Activated T-cell treated with anti-CD3 and anti-CD28 coated beads for 48 hours (primary cell): ENCODE measurements at places on chromosomes 6 and 20.

DNA sequence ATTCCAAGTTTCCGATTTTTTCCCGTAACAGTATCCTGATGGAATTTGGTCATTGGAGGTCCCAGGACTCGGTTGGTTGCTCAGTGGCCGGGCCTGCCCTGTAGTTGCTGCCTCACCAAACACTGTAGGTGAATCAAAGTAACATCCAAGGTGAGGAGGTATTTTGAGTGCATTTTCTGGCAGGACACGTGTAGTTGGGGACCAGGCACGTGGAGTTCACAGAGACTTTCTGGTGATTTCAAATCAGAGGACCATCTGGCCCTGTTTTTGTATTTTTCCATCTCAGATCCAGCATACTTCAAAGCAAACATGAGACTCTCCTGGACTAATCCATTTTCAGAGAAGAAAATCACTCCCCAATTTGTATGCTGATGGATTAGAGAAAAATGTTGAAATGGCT lies 9.9 kb upstream of the DTD1 start:
- no peak for DNase-seq

DNA sequence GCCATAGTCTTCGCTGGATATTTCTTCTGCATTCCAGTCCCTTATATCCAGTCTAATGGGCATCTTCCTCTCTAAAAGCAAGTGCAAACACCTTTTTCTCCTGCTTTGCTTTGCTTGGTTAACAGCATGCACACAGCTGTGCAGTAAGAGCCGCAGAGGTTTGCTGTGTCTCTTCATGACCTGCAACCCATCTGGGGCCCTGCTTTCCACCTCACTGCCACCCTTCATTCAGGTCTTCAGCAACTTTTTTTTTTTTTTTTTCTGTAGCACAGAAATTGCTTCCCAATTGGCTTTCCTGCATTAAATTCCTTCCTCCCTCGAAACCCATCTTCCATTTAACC lies 14.4 kb downstream of the NEDD9 start:
- DNase-seq, result no peak

- DNase-seq, result no peak
Observed at GRCh38 chr20:12936524-12936923, 72.2 kb upstream of the SPTLC3 start.

DNA sequence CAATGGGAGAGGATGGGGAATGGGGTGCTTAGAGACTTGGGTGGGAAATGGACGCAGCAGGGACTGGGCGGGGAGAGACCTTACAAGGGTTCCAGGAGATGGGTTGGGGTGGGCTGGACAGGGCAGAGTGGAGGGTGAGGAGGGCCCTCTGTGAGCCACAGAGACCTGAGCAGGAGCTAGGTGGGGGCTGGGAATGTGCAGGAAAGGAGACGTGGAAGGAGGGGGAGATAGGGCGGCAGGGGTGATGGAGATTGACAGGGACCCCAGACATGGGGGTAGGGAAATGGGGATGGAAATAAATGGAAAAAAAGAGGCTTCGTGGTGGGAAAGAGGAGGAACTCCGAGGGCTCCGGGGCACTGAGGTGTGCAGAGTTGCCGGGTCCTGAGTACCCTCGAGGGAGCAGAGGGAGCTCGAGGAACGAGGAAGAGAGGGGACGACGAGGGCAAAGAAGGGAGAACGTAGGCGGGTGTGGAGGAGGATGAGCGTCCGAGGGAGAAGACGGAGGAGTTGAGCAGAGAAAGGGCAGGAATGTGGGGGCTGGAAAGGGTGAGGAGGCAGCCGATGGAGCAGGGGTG lies 2.0 kb upstream of the CTCFL start:
- DNase-seq, result no peak

DNA sequence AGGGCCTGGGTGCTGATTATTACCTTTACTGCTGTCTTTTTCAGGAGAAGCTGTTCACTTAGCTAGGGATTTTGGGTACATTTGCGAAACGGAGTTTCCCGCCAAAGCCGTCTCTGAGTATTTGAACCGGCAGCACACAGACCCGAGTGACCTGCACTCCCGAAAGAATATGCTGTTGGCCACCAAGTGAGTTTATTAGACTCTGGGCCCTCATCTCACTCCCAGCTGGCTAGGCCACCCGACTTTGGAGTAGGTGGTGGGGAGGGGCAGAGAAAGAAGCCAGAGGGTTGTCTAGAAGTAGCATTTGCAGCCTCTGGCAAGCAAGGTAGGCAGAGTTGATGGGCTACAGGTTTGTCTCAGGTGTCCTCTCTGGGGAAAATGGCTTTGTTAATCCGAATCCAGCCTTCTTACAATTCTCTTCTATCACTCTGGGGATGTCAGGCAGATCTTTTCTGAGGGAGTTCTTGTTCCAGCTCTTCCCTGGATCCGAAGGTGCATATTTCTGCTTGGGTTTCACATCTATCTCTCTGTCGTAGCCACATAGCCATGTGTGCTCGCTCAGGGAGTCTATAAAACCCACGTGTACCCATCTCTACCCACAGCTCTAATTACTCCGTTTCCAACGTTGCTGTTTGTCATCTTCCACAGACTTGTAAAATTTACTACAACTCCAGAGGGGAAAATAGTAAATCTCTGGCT lies 21.6 kb downstream of the TFAP2B start:
- no peak for DNase-seq

DNA sequence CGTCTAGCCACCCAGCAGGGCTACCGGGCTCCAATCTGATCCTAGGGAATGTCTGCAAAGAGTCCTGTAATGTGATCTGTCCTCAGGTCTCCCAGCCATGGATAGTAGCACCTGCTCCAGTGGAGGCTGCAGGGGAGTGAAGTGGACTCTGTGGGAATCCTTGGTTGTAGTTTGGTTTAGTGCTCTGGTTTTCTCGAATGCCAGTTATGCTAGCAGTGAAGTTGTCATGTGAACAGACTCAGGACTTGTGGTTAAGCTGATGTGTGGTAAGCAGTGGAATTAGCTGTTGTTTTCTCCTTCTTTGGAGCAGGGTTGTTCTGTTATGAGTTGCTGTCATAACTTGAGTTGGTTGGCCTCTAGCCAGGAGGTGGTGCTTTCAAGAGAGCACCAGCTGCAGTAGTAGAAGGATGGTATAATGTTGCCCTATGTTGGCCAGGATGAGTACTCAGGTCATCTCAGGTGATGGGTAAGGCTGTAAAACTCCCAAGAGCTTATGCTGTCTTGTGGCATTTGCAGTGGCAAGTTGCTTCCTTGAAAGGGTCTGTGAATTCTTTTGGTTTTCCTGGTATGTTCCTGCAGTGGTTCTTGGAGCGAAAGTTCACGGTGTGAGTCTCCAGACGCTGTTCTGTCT lies 390.2 kb downstream of the UTRN start:
- peak; percentile 3 for DNase-seq

- DNase-seq, result no peak
Observed at GRCh38 chr20:56835829-56836550, 206.9 kb downstream of the TFAP2C start.

GRCh38 chr6:46651006-46651405 lies 1.6 kb downstream of the CYP39A1 start:
- DNase-seq, result no peak

GRCh38 chr20:46520976-46521579 lies 7.7 kb upstream of the ZNF334 start:
- peak; percentile 35 for DNase-seq

- DNase-seq, result no peak
Observed at GRCh38 chr20:10321138-10321717, 102.6 kb downstream of the SNAP25 start.

DNA sequence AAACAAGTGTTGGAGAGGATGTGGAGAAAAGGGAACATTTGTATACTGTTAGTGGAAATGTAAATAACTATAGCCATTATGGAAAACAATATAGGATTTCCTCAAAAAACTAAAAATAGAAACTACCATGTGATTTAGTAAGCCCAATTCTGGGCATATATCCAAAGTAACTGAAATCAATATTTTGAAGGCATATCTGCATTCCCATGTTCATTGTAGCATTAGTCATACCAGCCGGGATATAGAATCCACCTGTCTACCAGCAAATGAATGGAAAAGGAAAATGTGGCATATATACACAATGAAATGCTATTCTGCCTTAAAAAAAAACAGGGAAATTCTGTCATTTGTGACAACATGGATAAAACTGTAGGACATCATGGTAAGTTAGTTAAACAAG lies 15.3 kb upstream of the C6orf58 start:
- DNase-seq, result no peak

- DNase-seq, result no peak
Observed at GRCh38 chr6:31464252-31465184, 33.4 kb upstream of the MICB start.

- no peak for DNase-seq
Observed at GRCh38 chr20:44580581-44581268, 1.7 kb upstream of the PKIG start.

DNA sequence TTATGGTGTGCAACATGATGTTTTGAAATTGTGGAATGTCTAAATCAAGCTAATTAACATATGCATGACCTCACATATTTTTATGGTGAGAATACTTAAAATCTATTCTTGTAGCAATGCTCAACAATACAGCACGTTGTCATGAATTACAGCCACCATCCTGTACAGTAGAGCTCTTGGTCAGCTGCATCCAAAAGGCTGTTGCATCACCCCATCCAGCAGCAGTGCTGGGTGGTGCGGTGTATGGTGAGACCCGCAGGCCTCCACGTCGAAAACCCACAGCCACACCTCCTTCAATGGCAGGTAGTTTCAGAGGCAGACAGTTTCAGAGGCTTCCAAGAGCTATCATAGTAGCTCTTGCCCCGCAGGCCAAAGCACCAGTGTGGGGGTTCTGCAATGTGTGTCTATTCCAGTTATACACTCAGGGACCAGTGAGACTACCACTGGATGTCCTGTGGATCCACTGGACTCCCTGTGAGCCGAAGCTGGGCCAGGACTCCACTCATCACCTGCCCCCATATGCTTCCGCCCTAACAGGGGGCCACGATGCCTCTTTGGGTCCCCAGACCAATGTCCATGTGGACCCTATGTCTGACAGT lies 23.4 kb downstream of the PACSIN1 start:
- no peak for DNase-seq

DNA sequence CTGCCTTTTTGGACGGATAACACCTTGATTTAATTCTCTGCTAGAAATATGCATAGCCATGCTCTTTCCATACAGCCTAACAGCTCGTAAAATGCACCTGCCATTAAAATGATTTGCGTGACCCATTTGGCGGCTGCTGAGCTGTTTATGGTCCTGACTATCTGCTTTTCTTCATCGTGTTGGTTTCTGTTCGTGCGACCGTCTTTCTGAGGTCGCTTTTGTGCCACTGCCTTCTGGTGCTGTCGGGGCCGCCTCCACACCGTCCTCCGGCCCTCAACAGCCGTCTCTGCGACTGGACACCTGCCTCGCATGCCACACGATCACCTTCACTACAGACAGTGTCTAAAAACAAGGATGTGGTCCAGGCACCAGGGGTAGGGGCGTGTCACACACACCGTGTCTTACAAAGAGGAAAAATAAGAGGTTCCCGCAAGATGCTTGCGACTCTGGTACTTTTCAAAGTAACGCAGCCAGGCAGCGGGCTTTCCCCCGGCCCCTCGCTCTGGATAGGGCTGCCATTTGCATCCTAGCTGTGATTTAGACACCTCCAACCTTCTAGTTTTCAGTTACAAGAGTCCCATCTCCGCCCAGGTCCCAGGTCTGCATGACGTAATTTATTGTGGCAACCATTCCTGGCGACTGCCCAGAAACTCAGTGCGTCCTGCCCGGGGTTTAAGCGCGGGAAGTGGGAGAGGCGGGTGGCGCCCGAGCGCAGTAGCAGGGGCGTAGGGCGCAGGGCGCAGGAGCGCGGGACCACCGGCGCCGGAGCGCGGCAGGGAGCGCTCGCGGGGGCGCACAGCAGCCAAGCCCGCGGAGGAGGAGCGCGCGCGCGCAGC lies at the start of gene STMND1:
Gene STMND1, plus strand, starts transcription at position 629 of the 836 bp plus-strand sequence. CDS start 208 bp downstream, outside the sequence.
- DNase-seq, result peak; percentile 1

- no peak for DNase-seq
Observed at GRCh38 chr6:28803337-28803709, 120.5 kb downstream of the TRIM27 start.

DNA sequence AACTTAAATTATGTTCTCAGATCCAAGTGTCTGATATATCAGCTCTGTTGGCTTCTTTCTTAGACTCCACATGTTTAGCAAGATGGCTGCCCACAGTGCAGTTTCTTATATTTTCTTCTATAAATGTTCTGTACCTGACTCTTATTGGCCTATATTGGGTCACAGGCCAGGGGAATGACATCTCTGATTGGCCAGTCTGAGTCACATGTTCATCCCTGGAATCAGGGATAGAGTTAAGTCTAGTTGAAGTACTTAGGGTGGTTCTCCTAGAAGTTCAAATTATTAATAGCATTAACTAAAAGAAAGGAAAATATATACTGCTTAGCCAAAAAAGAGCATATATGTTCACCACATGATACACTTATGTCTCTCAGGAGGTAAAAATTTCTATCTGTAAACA lies 105.3 kb upstream of the SLC22A16 start:
- DNase-seq, result no peak

- no peak for DNase-seq
Observed at GRCh38 chr6:168165373-168165772, 86.4 kb upstream of the FRMD1 start.

GRCh38 chr6:71589254-71589653 lies 297.1 kb upstream of the RIMS1 start:
- no peak for DNase-seq

- no peak for DNase-seq
Observed at GRCh38 chr20:52405417-52405816, 213.8 kb upstream of the ZFP64 start.

DNA sequence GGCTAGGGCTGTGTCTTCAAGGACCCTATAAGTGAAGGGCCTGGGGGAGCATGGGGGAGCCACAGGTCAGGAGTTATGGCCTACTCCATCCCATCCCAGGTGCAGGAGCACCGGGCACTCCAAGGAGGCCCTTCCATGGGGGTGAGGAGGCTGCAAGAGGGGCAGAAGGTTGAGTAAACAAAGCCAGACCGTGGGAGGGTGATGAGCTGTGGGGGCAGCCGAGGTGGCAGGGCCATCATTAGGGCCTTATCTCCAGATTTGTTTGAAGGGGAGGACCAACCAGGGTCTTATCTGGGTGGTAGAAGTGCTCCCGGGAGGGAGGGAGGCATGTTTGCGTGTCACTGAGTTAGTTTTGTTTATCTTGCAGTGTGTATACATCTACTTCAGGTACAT lies 2.1 kb upstream of the FAM83C start:
- DNase-seq, result no peak

DNA sequence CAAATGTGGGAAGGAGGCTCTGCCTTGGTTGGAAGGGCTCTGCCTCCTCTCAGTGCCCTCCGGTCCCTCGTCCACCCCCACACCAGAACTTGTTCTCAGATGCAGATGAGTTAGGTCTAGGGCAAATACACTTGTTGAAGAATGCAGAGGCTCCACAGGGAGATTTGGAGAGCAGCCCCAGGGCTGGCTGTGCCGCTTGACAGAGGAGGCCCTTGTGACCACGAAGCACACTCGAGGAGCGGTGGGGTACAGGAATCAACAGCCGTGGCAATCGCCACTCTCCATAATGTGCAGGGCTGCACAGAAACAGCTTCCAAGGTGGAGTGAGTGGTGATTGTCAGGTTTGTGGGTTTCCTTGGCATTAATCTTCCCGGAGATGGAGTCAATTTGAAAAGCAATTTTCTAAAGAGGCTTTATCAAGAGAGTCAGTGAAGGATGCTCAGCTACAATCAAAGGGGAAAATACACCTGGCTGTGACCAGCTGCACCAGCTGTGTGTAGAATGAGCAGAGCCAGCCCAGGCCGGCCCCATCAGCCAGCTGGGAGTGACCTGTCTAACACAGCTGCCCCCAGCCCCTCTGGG lies 59.5 kb downstream of the BFSP1 start:
- DNase-seq, result no peak
